ENCODE measurements at places on chromosomes 13 and 19. TPM values are rescaled to one million over a fixed set of nuclear protein-coding genes. Genes with fewer than 3 reads are reported as not detected.

Gene FXYD1
- total RNA-seq: 152 TPM

Gene RFPL4AL1
- 0.66 TPM for total RNA-seq

Gene ZNF414
- total RNA-seq: 2.8 TPM

Gene SYNE4
- 0.18 TPM for total RNA-seq

Gene SGCG
- 68.0 TPM for total RNA-seq
